ENCODE measurements at places on chromosomes 4 and X.

DNA sequence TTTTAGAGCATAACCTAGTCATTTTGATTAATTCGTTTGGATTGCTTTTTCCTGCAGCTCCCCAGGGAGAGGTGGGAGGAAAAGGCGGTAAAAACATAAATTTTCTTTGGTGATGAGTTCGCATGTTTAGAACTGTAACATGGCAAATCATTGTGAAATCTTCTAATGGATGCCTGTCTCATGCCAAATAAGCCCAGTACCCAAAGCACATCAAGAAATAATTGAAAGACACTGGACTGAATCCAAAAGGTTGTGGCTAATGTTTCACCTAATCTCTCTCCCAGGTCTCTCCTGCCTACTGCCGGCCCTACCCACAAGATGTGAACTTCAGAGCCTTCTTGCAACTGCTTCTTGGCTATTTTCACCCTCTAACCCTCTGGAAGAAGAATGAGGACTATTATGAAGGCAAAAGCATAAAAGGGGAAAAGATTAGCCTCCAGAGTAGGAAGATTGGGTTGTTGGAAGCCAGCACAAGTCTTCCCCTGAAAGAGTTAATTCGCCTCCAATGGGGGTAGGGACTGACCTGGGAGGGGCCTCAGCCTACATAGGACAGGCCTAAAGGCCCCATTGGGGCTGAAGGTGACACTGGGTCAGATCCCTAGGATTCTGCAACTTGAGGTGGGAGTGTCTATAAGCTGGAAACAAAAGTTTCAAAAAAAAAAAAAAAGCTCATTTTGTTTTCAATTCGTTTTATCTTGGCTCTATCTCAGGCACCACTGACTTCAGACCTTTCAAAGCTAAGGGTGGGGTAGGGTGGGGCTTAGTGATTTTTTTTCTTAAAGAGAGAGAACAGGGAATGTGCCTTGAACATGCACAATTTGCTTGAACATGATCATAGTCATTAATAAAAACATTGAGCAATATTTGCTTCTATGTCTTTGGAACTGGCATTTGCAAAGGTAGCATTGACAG, 278.6 kb upstream of the KLF3 start:
- DNase-seq = no peak

GRCh38 chr4:119592830-119593229, 35.8 kb downstream of the PDE5A start:
- DNase-seq = no peak

DNA sequence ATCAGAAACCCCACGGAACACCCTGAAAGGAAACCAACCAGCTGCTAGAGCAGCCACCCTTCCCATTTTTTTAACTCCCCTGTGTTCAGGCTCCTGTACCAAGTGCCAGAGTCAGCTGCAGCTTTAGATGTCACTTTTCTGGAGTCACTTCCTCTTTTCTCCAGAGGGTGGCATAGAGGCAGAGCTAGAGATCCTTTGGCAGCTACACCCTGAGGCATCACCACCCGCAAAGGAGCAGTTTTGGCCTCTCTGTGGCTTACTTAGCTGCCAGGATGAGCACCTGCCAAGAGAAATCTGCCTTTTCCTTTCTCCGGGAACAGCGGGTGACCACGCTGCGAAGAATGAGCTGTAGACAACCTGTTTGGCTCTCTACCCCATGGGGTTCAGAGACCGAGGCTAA, 58.0 kb upstream of the CHRDL1 start:
- peak; percentile 7 for DNase-seq

- no peak for DNase-seq
Observed at GRCh38 chr4:149882251-149882650, 66.6 kb upstream of the IQCM start.

- DNase-seq = no peak
Observed at GRCh38 chr4:183300655-183301054, 19.4 kb downstream of the CLDN22 start.

- DNase-seq = no peak
Observed at GRCh38 chr4:21605006-21605405, 343.6 kb downstream of the KCNIP4 start.

- DNase-seq = peak; percentile 1
Observed at GRCh38 chrX:100512471-100512870, 72.3 kb upstream of the TNMD start.

GRCh38 chr4:78768452-78769180, 7.5 kb upstream of the BMP2K start:
- DNase-seq = peak; percentile 43

DNA sequence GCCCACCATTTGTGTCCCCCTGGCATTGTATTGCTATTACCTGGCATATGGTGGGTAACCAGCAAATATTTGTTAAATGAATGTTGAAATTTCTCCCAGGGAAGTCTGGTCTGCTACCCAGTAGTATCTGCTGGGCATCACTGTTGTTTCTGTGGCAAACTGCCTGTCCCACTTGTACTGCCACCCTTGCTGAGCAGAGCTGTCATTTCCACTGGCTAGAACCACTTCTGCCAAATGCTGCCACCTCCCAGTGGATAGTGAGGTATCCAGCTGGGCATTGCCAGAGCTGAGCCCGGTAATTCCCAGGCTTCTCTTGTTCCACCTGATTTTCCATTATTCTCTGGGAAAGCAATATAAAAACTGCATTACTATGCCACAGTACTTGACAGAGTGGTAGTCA, 186.7 kb upstream of the NOCT start:
- no peak for DNase-seq

DNA sequence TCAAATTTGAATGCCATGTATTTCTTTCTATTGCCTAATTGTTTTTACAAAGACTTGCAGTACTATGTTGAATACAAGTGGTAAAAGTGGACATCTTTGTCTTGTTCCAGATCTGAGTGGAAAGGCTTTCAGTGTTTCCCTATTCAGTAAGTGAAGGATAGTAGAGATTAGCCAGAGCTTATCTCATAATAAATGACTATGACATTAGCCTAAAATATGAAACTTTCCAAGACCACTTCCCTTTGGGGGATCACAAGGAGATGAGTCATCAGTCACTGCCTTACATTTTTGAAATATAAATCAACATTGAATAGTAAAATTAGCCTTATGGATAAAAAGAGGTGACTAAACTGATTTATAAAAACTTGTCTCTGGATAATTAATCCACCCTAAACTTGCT, 554.1 kb upstream of the MAGEB2 start:
- DNase-seq = peak; percentile 68

DNA sequence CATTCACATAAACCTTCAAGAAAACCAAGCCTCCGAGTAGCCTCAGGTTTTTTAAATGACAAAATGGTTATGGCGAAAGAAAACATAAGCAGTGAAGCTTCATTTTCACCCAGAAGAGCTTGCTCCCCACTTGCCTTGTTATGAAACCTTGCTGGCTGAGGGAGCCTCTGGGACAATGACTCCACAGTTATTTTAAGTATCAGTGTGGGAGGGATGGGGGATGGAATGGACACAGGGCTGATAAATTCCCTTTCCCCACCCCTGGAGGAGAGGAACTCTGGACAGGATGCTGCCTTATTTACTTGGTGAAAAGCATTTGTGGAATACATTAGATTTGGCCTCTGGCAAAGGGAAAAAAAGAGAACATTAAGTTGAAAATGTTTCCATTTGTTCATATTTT, 220.7 kb upstream of the CNKSR2 start:
- DNase-seq = peak; percentile 52

- no peak for DNase-seq
Observed at GRCh38 chr4:10316851-10317250, 140.4 kb downstream of the ZNF518B start.

DNA sequence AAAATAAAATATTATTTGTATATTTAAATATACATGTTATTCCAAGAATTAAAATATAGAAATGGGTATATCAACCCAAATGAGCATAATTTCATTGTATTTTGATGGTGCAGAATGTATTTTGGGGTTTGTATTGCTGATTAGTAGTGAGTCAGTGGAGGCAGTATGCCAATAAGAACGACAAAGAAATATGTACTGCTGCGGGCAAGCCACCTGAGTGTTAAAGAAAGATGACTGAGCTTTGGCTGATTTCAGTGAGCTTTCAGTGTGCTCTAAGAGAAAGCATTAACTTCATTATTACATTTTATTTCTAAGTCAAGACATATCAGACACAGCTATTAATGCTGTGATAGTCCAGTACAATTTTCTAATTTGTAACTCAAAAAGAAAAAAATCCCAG, 297.8 kb downstream of the ANK2 start:
- DNase-seq = no peak

DNA sequence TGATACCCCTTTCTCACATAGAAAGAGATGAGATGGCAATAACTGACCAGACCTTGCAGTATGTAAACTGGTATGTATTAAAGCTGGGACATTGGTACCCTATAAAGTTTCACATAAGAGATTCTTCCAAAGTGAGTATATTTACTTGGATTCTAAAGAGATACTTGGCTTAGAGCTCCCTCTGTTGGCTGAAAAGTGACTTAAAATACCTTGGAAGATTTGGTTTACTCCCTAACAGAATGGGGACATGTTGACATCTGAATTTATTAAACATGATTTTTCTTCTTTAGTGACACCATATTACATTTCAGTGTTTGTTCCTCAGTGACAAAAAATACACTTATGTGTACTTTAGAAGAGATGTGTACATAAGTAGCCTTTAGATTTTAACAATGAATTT, 47.9 kb upstream of the RGN start:
- peak; percentile 52 for DNase-seq

DNA sequence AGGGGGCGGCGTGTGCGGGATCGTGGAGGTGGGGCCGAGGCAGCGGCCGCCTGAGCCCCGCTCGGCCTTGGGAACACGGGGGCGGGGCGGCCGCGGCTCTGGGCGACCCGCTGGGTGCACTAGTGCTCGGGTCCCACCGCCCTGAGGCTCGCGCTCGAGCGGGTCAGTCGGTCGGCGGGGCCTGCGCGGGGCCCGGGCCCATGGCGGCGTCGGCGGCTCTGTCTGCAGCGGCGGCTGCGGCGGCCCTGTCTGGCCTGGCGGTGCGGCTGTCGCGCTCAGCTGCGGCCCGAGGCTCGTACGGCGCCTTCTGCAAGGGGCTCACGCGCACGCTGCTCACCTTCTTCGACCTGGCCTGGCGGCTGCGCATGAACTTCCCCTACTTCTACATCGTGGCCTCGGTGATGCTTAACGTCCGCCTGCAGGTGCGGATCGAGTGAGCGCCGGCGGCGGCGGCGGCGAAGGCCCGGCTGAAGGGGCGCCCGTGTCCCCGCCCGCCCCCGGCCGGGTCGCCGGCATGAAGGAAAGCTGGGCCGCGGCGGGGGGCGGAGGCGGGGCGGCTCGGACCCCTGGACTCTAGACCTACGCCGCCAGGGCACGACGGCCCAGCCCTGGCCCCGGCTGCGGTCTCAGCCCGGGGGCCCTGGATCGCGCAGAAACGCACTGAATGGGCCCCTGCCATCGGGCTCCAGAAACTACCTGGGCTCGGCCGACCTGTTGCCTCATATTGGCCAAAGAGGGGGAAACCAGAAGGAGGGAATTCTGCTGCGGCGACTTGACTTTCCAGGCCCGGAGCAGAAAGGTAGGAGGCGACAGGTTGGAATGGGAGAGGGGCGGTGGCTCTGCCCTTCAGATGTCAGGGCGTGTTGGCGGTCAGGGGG, at the start of gene SMIM10L2A:
TSS of gene SMIM10L2A (plus strand) at position 13 of the 878 bp plus-strand sequence. CDS start at position 201, 188 bp downstream.
- no peak for DNase-seq

DNA sequence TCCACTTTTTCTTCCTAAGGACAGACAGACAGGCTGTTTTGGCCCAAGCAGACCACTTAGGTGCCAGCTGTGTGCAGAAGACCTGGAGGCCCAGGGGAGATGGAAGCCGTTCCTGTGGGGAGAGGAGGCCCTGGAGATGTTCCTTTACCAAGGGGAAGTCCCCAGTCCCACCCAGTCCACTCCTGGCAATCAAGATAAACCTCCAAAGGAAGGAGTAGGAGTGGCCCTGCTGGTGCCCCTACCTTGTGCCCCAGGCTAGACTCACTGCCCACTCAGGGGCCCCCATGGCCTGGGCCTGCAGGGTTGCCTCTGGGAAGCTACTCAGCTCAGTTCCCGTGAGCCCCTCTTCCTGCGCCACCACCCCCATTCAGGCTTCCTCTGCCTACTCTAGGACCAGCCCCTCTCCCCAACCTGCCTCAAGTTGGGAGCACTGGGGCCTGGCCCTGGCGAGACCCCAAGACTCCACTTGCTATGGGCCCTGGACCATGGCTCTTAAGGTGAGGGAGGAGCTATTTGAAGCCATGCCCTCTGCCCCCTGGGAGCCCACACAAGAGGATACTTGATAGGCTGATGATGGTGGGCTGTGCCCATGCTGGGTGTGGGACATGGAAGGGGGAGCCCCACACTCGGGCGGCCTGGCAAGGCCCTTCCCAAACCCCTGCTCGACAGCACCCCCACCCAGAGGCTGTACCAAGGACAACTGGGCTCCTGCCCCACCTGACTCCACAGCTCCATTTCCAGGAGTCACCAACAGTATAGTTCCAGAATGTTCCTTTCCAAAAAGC, 24.8 kb upstream of the RNF4 start:
- DNase-seq = no peak

DNA sequence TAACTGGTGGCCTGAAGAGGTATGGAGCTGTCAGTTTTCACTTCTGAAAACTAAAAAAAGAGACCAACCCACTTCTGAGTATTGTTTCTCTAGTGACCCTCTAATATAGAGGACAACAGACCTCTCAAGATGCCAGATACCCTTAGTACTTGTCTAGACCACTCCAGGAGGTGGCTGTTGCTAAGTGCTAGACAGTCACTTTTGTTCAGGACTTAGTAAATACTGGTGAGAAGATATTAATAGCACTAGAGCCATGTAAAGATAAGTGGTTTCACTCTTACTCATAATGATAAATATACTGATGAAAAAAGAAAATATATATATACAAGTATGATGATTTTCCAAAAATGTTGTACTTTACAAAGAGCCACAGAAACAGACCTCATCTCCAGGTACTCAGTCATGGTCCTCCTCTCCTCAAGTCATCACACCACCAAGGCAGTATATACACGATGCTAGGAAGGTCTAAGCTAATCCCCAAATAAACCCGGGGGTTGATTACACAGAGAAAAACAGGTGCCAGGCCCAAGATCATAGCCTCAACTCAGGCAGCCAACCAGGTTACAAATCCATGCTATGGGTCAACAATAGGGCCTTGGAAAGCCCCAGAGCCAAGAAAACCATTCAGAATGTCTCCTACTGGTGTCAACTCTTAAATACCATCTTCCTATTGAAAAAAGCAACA, 66.9 kb downstream of the ARHGEF9 start:
- DNase-seq = no peak

DNA sequence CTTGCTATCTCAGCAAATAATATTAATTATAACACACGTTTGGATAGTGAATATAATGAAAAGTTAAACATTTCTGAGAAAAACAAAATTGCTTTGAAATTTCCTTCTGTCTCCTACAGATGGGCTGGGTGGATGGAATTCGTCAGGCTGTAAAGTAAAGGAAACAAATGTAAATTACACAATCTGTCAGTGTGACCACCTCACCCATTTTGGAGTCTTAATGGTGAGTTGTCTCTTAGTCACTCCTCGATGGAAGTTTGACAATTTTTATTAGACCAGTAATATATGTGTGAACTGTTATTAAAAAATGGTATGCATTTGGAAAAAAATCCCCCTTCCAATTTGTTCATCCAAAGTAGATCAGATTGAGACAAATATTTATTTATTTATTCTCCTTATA, 92.5 kb upstream of the BRS3 start:
- peak; percentile 1 for DNase-seq

GRCh38 chr4:4379540-4380087, 7.3 kb upstream of the NSG1 start:
- no peak for DNase-seq

- no peak for DNase-seq
Observed at GRCh38 chr4:54781756-54782155, 124.0 kb downstream of the KIT start.

All from LHCN-M2 (cell line).